Activated CD8-positive, alpha-beta memory T cell treated with anti-CD3 and anti-CD28 coated beads for 1 hour (primary cell): ENCODE measurements at places on chromosomes 5 and 9.

DNA sequence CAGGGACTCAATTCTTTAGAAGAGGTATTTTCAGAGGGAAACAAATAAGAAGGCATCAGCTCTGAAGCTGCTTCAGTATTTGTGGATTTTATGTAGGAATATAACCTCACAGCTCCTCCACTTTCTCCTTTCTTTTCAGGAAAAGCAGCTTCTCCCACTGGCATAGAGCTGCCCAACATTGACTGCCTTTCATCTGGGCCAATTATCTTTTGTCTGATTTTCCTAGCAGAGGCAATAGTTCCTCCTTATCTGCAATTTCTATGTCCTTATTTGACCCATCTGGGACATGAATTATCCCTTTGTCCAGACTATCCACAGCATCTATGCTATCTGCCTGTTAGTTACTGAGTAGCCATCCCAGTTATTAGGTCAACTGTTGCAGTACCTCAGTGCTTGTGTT, 1671.2 kb upstream of the ACO1 start:
- DNase-seq: no peak

DNA sequence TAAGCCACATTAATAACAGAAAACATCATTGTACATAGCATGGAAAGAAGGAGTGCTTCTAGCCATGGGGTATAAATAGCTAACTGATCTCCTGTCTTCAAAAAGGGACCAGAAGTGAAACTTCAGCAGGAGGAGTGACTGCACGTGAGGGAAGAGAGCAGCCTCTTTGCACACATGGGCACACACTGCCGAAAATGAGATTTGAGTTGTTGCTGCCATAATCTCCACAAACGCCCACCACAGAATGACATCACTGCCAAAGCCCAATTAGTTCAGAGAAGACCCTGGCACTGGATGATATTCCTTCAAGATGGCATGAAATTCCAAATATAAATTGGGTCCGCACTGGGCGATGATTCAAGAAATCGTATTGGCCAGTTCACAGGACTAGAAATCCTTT, 238.9 kb upstream of the NR4A3 start:
- DNase-seq: no peak

GRCh38 chr9:93776256-93776655, 178.9 kb downstream of the BARX1 start:
- no peak for DNase-seq

DNA sequence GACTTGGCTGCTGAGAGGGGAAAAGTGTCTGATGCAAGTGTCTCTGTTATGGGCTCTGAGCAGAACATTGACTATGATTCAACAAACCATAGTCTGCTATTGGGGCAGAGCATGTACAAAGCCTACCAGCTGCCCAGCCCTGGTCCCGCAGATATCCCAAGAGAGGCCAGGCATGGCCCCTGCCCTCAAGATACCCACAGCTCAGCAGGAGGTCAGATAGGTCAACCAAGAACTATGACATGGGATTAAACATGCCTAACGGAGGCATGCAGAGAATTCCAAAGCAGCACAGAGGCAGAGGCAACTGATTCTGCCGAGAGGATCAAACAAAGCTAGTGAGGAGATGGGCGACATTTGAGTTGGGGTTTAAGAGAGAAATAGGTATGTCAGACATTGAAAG, 39.9 kb upstream of the CPLX2 start:
- no peak for DNase-seq

GRCh38 chr5:16666883-16667398, 50.1 kb upstream of the RETREG1 start:
- DNase-seq: no peak

- no peak for DNase-seq
These were observed 64.0 kb upstream of the PLCXD3 start for GRCh38 chr5:41574391-41574790.

GRCh38 chr5:150155258-150156026, at the start of gene PDGFRB:
PDGFRB (minus strand) TSS chr5:150155845; CDS start chr5:150137047, 18,798 bp downstream.
- peak; percentile 17 for DNase-seq

DNA sequence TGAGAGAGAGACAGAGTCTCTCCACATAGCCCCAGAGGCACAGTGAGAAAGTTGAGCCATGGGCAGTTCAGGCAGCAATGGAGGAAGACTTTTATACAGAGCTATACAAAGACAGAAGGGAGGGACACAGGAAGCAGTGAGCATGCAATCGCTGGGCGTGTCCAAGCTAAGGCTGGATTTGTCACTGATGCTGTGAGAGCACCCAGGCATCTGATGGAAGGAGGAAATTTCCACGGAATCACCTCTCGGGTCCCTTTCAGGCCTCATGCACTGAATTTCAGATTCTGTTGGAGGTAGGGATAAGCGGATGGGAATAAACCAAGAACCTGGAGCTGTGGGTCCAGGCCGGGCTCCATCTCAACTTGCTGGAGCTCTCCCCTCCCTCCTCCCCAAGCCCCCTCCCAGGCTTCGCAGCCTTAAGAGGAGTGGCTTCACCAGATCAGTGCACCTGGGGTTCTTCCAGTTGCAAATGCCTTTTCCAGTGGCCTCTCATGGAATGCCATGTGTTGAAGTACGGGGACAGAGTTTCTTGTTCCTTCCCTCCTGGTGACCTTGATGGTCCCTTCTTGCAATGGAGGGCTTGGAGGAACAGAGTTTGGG, 114.8 kb upstream of the ALDH1B1 start:
- DNase-seq: no peak

GRCh38 chr9:115883467-115884329, 269.9 kb upstream of the PAPPA start:
- no peak for DNase-seq

GRCh38 chr5:29942089-29942488, 1251.4 kb upstream of the CDH6 start:
- DNase-seq: no peak

DNA sequence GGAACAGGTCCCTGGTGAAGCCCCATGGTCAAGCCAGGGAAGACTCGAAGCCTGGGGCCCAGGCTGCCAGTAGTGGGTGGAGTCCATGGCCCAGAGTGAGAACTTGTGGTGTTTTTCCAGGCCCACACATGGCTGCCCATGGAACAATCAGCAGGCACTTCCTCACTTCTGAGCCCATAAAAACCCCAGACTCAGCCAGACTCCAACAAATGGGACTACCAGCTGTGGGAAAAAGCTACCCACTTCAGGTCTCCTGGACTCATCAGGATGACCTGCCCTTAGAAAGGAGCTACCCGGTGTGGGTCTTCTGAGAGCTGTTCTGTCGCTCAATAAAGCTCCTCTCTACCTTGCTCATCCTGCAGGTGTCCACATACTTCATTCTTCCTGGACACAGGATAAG, 108.9 kb downstream of the ST8SIA4 start:
- DNase-seq: no peak

DNA sequence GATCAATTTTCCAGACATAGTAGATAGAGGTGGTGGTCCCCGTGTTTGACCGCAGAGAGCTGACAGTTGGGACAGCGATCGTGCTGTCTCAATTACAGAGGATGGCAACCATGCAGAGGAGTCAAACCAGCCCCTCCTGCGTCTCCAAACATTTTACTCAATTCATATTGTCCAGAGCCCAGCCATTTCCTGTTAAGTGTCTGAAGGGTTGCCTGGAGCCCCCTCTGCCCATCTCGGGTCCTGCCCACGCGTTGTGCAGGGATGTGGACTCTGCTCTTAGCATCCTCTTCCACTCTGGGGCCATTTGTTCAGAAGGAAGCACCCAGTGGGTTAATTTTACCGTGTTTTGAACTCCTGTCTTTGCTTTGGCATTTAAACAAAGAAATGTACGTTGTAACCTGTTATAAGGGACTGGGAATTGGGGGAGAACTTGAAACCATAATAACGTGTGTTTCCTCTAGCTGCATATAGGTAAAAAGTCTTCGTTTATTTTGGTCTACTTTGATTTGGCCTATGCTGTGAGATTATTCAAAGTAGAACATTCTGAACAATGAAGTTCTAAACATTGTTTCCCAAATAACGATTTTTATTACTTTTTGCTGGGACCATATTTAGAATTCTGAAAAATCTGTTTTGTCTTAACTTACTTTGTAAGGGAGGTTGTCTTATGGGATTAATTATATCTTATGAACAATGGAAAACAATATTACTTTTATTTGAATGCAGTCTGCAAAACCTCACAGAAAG, 876 bp downstream of the EGFLAM start:
- no peak for DNase-seq

DNA sequence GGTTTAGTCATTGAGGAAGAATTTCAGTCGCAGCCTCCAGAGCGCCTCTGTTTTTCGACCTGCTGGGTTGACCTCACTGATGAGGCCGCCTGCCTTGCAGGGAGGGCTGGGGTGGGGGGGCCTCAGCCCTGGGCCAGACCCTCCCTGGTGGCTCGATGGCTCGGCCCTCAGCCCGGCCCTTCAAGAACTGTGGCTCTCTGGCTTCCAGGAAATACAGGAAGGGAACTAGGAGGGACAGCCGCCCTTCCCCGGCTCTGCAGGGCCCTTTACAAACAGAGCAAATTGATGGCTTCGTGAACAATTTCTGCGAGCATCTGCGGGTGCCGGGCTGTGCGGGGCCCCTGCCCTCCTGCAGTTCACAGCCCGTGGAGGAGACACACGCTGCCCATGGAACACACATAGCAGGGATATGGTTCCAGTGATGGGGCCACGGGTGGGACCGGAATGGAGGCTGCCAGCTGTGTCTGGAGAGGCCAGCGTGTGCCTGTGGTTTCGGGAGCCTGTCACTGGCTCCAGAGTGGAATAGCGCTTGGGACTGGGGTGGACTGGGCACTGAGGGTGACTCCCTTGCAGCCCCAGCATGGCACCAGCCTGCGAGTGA, 39.6 kb downstream of the COL5A1 start:
- no peak for DNase-seq

DNA sequence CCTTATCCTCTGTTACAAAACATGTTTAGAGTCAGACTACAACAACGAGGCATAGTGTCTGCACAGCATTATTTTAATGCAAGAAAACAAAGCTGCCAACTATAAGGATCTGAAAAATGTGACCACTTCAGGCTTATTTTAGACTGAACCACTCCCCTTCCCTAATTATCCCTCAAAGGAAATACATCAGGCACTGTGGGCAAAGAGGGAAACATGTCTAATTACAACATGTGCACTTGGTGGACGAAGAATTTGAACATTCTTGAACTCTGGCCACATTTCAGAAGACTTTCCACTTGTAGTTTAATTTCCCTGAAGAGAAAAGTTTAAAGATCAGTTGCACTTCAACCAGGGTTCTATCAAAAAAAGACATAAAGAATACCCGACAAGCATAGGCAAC, 3.8 kb downstream of the MTMR12 start:
- no peak for DNase-seq

GRCh38 chr5:168172760-168173223, 118.7 kb upstream of the WWC1 start:
- DNase-seq: no peak

DNA sequence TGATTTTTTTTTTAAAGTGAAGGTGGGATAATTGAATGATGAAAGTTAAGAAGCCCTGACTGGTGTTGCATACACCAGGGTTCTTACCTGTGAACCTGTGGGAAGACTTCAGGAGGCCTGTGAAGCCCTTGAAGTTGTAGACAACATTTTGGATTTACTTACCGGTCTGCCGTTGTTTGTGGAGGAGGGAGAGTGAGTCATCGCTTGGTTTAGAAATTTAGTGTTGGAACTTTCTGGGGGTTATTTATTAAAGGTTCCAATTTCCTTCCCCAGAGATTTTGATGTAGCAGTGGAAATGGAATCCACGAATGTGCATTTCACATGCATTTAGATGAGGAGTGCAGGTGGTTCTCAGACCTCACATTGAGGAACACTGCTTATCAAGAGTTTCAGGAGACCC, 49.6 kb downstream of the ARHGAP26 start:
- no peak for DNase-seq

DNA sequence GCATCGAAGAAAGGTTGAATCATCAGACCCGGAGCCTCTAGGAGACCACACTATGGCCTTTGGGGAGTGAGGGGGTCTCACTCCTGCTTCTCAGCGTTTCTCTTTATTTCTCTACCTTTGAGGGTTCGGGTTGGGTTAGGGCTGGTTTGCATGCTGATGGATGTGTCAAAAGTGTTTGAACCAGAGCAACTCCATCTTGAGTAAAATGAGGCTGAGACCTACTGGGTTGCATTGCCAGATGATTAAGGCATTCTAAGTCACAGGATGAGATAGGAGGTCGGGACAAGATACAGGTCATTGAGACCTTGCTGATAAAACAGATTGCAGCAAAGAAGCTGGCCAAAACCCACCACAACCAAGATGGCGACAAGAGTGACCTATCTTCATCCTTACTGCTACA, 44.9 kb upstream of the TCF7 start:
- no peak for DNase-seq

DNA sequence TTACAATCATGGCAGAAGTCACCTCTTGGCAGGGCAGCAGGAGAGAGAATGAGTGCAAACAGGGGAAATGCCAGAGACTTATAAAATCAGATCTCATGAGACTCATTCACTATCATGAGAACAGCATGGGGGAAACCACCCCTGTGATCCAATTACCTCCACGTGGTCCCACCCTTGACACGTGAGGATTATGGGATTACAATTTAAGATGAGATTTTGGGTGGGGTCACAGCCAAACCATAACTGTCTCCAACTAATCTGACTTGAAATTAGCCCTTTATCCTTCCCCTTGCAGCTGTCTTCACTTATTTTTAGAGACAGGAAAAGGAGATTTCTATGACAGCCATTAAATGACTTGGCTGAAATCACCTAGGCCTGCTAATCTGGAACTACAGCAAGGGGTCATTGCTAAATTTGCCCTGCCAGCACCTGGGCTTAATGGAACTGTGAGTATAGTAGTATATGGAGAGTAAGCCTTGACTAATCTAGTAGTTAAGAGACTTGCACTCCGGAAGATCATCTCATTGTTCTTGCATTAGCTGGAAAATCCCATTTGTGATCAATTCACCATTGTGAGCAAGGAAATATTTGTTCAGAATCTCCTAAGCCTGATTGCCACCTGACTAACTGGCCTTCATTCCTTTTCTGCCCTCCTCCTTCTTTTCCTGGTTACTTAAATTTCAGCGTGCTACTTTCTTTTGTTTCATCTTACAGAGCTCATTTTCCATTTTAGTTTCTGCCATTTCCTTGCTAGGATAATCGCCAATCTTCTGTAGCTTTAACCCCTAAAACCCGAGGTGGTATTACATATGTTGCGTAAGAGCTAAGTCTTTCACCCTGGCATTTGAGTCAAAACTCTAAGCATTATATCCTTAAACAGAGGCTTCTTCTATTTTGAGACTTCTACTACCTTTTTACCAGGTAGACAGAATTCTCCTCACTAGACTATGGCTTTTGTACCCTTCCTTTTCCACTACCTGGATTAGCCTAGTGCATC, 65.3 kb upstream of the RUSC2 start:
- no peak for DNase-seq

DNA sequence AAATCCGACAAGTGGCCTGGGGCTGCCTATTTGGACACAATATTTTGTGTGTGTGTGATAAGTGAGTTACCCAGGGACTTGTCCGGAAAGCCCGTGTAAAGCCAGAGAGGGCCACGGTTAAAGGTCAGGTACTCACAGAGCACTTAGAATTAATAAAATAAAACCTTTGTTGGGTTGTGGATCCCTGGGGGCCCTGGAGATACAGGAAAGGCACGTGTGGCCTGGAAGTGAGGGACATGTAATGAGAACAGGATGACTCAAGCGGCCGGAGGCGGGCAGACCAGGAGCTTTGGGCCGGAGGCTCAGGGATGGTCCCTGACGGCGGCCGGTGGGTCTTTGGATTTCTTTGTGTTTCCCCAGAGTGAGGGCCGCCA, 1.0 kb downstream of the DMRT2 start:
- no peak for DNase-seq
